ENCODE measurements at places on chromosomes 6 and 20.

GRCh38 chr6:21597801-21598673 is 4.5 kb downstream of the SOX4 start:
- DNase-seq: no peak

GRCh38 chr20:38658879-38659596 is 57.4 kb downstream of the ARHGAP40 start:
- peak; percentile 30 for DNase-seq

GRCh38 chr20:11216451-11217314 is 542.9 kb upstream of the JAG1 start:
- no peak for DNase-seq

GRCh38 chr6:74689601-74690000 is 516.3 kb downstream of the COL12A1 start:
- no peak for DNase-seq

- no peak for DNase-seq
These were observed 271.2 kb downstream of the PRL start for GRCh38 chr6:22025468-22026163.

DNA sequence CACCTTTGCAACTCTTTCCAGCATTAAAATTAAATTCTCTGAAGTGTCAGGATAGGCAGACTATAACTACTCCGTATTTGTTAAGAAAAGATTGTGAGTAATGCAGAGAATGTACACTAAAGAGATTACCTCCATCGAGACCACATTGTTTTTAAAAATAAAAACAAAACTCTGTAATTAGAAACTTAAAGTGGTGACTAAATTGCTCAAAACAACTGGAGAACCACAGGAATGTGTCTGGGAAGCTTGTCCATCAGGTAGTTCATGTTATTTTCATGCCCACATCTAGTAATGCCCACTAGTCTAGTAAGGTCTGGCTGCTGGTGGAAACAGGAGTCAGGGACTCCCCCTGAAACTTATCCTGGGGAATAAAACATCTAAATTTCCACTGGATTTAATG is 103.0 kb upstream of the FOXQ1 start:
- DNase-seq: no peak

Measured in stimulated activated CD4-positive, alpha-beta T cell treated with anti-CD3 and anti-CD28 coated beads, Interleukin-2, amount 100 ng/mL, for 48 hours (primary cell).